Activated CD4-positive, alpha-beta T cell treated with anti-CD3 and anti-CD28 coated beads for 24 hours (primary cell): ENCODE measurements at places on chromosomes 2 and 18.
A peak's percentile ranks its signal among the peaks of the same experiment; 100 is the strongest.

DNA sequence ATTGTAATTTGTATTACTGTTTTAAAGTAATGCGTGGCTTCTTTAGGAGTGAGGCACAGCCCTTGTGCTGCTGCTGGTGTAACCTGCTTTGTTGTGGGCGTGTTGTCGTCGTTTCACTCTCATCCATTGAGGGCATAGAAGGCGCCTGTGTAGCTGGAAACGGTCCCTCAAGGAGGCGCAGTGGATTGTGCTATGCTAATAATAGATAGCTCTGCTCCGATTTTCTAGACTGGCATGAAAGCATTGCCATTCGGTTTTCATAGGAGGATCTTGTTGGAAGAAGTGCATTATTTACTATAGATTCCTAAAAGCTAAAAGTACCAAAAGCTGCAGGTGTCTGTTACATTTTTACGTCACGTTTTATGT, 17.9 kb downstream of the RAB12 start:
- no peak for DNase-seq

DNA sequence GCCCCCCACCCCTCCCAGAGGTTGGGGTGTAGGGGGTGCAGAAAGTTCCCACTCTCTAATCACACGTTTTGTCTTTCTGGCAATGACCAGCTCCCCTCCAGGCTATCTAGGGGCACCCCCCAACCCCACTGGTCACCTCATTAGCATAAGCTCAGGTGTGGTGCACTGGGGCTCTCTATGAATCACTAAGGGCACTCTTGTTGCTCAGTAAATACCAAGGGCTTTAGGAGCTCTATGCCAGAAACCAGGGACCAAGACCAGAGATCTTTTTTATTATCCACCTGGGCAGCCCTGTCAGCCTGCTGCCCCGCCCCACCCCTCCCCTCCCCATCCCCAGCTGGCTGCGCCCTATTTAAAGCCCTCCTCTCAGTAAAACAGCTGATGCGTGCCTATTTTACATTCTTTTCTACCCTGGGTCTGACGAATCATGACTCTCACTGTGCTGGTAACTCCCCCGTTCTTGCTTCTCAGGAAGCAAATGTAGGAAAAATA, 24.3 kb downstream of the NCK2 start:
- no peak for DNase-seq

GRCh38 chr2:145592361-145592760, 1072.4 kb upstream of the ZEB2 start:
- DNase-seq = no peak

- DNase-seq = no peak
These were observed 302.2 kb downstream of the GALNT13 start for GRCh38 chr2:154173919-154174318.

GRCh38 chr2:208315081-208315788, 49.2 kb downstream of the PIKFYVE start:
- DNase-seq = no peak

DNA sequence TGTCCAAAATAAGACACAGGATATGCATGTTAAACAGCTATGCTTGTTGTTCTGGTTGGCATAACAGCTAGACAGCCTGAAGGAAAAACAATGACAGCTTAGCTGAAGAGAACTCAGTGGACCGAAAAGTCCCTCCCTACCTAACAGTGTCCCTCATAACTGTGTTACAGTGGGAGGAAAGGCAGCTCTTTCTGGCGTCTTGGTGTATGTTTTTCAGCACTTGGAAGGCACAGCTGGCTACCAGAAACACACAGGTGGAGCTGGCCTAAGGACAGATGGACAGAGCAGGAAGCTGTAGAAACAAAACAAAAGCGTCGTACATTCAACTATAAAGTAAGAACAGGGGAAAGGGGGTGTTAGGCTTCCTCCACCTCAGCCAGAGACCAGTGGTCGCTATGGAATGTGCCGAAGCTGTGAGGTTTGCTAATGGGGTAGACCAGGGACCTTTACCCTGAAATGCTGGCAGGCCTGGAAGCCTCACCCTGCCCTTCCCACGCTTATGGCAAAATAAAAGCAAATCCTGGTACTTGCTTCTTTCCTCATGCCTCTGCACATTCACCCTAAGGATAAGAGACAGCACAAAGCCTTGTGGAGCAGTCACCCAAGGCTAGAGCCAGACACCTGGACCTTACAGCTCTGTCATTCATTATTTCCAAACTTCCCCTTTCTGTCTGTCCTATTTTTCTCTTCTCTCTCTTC, 103.5 kb upstream of the TRIB2 start:
- no peak for DNase-seq

GRCh38 chr18:13437796-13438506, 219.4 kb downstream of the LDLRAD4 start:
- peak; percentile 38 for DNase-seq

DNA sequence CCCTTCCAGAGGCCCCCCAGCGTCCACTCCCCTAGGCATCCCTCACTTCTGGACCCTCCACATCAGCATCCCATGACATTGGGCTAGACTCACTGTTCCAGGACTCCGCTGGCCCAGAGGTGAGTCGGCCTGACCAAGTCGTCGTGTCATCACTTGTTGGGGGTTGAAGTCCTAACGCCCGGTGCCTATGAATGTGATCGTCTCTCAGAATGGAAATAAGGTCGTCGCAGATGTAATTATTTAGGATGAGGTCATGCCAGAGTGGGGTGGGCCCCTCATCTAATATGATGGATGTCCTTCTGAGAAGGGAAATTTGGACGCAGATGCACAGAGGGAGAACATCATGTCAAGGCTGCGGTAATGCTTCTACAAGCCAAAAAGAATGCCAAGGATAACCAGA, 142.7 kb downstream of the AGAP1 start:
- no peak for DNase-seq

DNA sequence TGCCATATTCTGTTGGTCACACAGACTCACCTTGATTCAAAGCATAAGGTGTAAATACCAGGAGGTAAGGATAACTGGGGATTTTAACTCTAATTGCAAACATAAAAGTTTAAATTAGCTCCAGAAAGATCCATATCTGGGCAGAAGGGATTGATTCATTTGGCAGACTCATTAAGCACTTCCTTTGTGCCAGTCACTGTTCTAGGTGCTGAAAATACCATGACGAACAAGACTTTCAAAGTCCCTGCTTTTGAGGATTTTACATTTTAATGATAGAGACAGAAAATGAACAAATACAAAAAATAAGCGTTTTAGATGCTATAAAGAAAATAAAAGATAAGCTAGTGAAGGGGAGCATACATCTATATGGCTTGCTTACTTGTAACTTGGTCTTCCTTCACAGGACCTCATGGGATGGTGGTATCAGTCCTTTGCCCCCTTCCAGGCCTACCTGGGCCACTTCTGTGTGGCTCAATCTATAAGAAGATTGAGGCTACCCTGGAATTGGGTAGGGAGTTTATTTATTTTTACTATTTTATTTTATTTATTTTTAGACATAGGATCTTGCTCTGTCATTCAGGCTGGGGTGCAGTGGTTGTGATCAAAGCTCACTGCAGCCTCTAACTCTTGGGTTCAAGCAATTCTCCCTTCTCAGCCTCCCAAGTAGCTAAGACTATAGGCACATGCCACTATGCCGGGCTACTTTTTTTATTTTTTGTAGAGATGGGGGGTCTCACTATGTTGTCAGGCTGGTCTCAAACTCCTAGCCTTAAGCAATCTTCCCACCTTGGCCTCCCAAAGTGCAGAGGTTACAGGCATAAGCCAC, 212.8 kb downstream of the MYCN start:
- no peak for DNase-seq

DNA sequence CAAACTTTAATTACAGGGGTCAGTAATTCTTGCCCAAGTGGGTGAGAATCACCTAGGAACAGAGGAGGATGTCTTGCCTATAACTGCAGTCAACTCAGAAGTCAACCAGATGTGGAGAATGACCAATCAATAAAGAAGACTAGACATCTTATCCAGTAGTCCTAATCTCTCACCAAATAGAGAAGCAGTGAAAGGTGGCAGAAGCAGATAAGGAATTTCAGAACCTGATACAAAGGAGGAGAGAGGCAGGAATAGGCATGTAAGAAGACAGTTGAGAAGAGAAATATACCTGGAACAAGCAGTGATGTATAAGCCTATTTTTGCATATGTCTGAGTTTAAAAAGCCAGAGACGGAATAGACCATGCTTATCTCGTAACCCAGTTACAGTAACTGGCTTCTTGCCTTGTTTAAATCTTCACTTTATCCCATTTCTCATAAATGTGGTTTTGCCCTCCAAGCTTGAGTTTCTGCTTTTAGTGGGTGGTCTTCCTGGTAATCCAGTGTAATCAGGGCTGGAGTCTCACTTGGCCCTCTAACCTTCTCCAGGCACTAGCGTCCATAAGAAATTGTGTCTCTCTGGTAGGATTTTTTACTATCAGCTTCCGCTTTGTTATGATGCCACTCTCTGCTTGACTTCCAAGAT, 401.0 kb downstream of the SUCLG1 start:
- DNase-seq = no peak

- no peak for DNase-seq
These were observed 154.2 kb downstream of the LTBP1 start for GRCh38 chr2:33100921-33101320.

- no peak for DNase-seq
These were observed 820 bp downstream of the MTCL1 start for GRCh38 chr18:8705961-8706790.

GRCh38 chr2:187976259-187976985, 315.3 kb upstream of the GULP1 start:
- no peak for DNase-seq

DNA sequence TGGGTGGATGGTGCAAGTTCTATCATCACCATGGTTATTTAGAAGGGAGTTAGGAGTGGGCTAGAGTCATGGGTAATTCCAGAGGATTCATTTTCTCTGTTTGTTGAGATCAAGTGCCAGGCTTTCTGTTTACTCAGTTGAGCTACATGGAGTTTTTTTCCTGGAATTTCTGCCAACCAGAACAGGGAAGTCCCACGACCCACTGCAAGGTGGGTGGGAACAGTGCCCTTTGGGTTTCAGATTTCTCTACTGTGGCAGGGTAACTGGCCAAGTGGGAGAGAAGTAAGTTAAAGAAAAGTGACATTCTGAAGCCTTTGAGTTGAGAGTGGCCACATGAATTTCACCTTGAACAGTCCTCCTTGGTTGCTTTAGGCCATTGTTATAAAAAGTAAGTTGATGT, 138.9 kb downstream of the SLC39A10 start:
- no peak for DNase-seq

DNA sequence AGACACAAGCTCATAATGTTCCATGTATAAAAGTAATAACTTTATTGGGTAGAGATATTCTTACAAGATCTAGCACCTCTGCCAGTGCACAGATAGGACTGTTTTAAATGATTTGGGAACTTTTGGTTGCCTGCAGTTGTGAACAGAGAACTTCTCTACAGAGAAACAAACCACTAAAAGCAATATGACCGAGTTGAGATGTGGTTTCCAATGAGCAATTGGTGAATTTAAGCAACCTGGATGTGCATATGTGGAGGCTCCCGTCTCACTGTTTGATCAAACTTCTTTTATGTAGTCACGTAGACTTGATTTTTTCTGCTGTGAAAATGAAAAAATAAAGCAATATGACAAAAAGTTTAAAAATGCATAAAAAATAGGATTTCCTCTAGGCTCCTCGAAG, 7.8 kb downstream of the SOX11 start:
- DNase-seq = no peak

DNA sequence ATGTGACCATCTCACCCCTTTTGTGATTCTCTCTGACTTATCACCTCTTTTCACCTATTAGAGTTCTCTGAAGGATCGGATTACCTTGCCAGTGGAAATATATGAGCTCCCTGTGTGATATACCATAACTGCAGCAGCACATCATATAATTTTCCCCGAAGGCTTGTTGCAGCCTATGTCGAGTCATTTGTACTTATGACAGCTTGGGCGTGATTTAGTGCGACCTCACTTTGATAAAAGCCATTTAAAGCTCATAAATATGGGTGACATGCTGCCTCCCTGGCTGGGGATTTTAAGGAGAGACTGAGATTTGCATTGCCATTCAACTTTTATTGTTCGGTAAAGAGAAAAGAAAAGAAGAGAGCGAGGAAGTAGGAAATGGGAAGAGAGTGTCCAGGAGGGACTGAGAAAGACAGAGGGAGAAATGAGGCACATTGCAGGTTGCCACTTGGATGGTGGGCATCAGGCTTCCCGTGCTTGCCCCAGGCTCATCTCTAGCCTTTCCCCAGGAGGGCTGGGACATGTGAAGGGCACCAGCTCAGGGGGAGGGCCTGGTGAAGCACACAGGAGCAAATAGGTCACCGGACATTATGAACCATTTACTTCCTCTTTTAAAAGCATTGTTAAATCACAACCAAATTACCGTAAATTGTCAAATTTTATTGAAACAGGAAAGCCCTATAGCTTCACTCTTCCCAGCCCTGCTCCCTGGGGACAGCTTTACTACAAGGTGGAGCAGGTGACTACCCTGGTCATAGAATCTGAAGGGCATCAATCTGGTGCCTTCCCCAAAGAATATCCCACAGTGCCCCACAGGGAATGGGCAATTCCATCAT, 161.3 kb downstream of the SETBP1 start:
- DNase-seq = no peak

GRCh38 chr18:46283895-46284295, 179.7 kb downstream of the HAUS1 start:
- no peak for DNase-seq

DNA sequence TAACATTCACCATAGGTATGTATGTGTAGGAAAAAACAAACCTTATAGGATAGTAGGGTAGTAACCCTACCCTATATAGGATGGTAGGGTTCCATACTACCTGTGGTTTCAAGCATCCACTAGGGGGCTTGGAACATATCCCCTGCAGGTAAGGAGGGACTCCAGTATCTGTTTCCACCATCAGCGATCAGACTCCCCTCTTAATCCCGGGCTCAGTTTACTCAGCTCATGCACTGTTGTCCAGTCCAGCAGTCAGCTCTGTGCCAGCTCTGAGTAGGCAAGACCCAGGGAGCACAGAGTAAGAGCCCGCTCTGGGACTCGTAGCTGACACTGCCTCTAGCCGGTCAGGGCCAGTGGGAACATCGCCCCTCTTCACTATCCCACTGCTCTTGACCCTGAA, 61.7 kb downstream of the MEX3C start:
- DNase-seq = no peak

- DNase-seq = no peak
These were observed 65.0 kb downstream of the ZNF385B start for GRCh38 chr2:179796213-179797007.

- no peak for DNase-seq
These were observed 77.0 kb downstream of the ZNF521 start for GRCh38 chr18:25274926-25275325.

DNA sequence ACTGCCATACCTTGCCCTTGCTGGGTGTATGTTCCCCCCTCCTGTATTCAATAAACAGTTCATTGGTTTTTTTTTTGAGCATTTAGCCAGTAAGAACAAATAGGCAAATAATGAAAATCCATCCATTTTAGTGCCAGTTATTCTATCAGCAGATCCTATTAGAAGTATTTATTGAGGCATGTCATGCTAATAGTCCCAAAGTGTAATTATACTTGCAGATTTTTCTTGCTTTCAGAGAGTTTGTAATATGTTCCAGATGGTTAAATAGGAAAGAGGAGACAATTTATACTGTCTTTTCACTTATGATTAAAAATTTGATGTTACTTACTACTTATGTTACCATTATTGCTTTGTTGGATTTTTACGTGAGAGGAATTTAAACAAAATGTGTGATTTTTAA, 127.6 kb downstream of the NCOA1 start:
- no peak for DNase-seq

- no peak for DNase-seq
These were observed 165.4 kb downstream of the CAPN13 start for GRCh38 chr2:30641765-30642345.
